ENCODE measurements at places on chromosomes 6 and 20.

DNA sequence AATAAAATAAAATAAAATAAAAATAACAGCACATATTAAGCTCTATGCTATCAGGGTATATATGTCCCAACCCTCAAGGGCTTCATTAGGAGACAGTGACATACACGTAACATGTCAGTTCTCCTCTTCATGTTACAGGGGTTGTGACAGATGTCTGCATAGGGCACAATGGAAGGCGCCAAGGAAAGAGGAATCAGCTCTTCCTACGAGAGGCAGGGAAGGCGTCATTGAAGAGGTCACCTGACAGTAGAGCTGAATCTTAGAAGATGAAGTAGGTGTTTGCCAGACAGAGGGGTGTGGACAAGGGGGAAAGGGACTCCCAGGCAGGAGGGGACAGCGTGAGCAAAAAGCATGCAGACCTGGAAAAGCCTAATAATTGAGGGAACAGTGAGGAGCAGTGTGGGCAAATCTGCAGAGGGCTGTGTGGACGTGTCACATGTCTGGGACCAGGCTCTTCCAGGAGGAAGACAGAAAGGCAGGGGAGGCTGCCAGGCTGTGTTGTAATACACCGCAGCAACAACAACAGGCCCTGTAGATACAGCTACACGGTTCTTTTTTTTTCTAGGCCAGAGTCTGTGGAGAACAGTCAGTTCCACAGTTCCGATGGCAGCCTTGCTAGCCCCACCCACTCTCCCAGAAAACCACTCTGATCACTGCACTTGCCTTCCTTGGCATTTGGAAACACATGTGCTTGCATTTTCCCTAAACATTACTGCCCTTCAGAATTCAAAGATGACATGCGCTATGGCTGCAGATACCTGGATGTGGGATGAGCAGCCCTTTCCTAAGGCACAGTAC lies 2.5 kb upstream of the FKBP5 start:
- no peak for DNase-seq

DNA sequence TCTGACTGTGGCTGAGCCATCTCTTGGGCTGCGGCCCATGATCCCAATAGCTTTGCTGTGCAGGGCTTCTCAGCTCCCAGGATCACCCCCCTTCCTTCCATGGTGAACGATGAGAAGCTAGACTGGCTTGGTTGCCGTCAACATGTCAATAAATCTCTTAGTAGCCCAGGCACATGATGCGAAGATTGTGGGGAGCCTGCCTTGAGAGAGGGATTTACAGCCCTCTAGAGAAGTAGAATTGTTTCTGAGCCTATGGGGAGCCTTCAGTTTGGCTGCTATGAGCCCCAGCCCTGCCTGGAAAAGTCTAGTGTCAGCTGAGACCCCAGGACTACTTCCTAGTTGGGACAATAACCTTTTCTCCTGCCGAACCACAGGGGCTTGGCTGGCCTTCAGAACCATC lies 3.3 kb upstream of the PIGT start:
- DNase-seq: no peak

DNA sequence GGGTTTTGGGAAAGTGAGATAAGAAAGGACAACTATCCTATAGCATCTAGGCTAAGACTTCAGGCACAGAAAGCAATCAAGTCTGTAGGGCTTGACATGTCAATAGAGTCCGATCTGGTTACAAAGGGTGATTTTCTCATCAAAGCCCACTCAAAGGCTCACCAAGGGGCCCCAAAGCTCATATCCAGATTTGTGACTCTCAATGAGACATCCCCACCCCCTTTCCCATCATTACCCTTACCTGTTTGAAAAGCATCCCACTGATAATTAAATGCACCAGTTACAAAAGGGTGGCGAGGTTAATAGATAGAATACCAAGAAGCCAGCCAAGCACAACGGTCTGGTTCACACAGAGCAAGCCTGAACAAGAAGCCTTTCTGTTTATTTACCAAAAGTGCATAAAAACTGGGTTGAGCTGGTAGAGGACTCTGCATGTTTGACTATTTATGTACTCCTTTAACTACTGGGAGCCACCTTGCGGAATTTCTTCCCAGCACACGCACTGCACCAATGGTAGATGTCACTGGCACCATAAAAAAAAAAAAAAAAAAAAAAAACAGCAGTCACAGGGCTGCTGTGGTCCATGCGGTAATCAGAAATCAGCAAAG lies 6.1 kb downstream of the JAG1 start:
- no peak for DNase-seq

DNA sequence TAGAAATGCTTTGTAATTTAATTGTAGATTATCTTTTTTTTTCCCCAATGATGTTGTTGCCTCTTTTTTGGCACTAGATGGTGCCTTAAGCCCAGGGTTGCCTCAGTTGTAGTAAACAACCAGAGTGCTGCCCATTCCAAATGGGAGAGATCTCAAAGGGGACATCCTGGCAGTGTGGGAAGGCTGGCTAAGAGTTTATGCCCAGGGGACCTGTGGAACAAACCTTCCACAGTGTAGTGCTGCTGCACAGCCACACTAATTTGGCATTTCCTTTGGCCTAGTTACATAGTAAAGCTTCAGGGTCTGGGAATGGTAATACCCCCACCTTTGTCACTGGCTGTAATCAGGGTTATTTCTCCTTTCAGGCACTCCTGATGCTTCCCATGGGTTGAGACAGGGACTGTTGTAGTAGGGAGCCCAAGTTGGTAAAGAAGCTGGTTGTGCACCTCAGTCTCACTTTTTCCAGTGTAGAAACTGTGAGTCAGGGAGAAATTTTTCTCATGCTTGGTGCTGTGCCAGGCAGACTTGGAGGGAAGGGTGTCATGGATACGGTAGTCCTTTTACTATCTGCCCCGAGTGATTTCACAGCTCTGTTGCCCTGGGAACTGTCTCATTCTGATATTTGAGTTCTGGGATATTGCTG lies 177.8 kb upstream of the ECI2 start:
- no peak for DNase-seq

GRCh38 chr6:158568549-158568948 lies 8.7 kb downstream of the TMEM181 start:
- no peak for DNase-seq

DNA sequence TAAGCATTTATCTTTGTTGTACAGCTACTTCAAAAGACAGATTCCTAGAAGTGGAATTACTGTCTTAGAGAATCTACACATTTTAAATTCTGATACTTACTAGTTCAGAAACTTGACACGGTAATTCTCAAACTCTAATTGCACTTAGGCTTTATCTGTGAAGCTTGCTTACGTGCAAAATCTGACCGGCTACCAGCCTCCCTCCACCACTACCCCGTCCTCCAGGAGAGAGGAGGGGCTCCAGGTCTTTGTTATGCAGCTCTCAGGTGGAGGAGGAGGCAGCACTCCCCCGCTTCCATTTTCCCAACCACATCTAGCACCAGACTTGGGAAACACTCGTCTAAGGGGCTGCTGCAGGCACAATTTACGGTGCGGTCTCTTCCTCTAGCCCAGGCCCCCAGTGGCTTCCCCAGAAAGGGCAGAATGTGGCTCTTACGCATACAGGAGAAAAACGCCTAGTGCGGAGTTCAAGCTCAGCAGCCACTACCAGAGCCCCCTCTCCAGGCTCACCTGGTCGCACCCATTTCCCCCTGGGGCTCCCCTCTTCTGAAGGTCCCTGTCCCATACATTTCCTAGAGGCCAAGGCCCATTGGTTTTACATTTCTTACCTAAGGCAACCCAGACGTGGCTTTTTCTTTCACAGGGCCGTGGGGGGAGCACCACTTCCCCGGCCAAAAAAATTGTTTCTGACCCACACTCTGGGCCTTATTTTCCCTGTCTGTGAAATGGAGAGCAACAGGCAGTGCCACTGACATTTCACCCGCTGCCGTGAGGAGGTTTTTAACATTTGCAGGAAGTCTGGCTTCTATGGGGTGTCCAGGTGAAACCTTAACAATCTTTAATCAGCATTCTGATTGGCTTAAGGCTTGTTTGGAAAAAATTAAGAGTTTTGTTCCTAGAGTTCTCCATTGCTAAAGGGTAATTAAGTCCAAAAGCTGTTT lies 1.6 kb upstream of the TGIF2 start:
- DNase-seq: no peak

- no peak for DNase-seq
These were observed 38.2 kb downstream of the NOL7 start for GRCh38 chr6:13653296-13653695.

GRCh38 chr20:36035745-36036144 lies 67.4 kb downstream of the CNBD2 start:
- no peak for DNase-seq

- DNase-seq: no peak
These were observed 70.0 kb downstream of the CD109 start for GRCh38 chr6:73766040-73766439.

Data from T-helper 17 cell (primary cell).